ENCODE measurements at places on chromosomes 6 and 20.

DNA sequence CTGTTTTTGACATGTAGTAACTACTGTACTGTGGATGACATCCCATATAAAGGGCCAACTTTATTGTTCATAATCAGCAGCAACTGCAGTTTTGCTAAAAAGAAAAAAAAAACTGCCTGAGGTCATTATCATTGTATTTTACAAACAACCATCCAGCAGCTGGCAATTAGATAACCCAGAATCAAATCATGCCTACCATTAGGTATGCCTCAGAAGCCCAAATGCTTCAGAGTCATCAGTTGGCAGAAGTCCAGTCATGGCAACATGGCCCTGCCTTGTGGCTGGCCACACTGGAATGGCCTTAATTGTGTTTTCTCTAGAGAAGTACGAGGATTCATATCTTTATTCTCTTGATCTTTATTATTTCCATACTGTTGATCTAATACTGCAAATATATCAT is 462.4 kb upstream of the NRSN1 start:
- no peak for DNase-seq

DNA sequence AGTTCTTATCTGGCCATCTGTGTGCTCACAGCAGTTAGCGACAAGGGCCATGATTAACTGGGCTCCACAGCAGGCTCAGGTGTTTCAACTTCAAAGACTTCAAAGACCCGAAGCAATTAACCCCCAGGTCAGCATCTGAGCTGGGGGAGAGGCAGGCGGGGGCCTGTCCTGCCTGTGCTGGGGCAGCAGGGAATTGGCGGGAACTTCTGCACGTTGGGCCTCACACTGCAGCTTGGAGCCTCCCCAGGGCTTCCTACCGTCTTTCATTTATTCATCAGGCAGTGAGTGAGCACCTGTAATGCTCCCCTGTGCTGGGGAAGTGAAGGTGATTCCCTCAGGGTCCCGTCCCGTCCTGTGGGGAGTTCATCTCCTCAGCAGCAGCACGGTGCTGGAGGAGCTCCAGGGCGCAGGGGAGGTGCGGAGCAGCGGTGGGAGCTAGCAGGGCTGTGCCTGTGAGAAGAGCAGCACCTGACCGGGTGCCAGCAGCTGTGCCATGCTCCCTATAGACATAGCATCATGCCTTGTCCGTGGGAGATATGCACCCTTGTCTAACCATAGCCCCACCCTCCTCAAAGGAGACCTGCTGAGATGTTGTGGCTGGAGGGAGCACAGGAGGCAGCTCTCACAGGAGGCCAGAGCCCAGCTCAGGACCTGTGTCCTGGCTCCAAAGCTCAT is 51.8 kb upstream of the FRMD1 start:
- DNase-seq: no peak

GRCh38 chr6:6405031-6405430 is 84.6 kb upstream of the F13A1 start:
- DNase-seq: no peak

- DNase-seq: no peak
Measured at GRCh38 chr6:137531376-137532092, 37.3 kb upstream of the OLIG3 start.

DNA sequence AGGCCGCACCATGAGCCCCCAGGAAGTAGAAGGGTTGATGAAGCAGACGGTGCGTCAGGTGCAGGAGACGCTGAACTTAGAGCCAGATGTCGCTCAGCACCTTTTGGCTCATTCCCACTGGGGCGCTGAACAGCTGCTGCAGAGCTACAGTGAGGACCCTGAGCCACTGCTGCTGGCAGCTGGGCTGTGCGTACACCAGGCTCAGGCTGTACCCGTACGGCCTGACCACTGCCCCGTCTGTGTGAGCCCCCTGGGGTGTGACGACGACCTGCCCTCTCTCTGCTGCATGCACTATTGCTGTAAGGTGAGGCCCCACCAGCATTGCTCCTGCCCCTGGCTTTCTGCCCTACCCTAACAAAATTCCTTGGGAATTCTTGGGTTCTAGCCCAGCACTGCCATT is 13.1 kb downstream of the DNPH1 start:
- no peak for DNase-seq

GRCh38 chr6:26230351-26230750 is 134.6 kb upstream of the BTN3A2 start:
- DNase-seq: no peak

GRCh38 chr6:110873981-110874879 is at the start of gene AMD1:
TSS of gene AMD1 (plus strand) at chr6:110874785. CDS start at chr6:110875106, 321 bp downstream.
- peak; percentile 78 for DNase-seq

DNA sequence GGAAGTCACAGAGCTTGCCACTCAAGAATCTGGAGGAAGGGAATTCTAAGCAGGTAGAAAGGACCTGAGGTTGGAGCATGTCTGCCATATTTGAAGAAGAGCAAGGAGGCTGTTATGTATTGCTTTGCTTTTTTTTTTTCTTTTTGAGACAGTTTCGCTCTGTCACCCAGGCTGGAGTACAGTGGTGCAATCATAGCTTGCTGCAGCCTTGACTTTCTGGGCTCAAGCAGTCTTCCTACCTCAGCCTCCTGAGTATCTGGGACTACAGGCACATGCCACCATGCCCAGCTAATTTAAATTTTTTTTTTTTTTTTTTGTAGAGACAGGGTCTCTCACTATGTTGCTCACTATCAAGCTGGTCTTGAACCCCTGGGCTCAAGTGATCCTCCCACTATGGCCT is 40.8 kb downstream of the ORC3 start:
- no peak for DNase-seq

- no peak for DNase-seq
Measured at GRCh38 chr6:81561071-81561564, 191.4 kb downstream of the TENT5A start.

DNA sequence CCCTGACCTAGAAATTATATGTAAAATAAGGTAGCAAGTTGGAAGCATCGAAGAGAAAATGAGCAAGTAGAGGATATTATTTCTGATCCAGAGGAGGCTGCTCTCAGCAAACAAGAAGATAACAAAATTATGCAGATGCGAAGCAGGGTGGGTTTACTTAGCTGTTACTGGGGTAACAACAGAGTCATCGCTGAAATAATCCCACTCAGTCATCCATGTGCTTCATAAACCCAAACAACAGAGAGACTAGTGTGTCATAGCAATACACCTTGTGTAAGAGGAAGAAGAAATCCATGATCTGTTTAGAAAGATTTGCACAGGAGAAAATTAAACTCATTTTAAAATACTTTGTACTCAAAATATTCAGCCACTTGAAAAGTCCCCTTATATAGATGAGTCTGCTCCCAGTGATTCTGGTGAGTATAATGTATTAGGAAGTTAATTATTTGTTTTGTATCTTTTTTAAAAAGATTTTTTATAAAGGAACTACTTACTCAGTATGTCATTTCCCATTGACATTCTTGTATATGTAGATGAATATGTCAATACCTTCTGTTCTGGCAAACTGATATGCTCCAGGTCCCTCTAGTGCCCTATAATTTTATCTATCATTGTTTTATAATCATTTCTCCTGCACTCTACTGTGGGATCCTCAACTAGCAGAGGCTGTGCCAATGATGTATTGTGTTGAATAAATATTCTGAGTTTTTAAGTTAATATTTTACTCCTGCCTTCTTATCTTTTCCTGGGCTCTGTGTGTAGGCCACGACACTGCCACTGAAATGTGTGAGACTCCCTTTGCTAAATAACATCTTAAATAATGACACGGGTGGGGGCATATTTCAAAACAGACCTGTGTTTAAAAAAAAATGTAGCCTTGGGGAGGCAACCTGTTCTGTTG is 8.6 kb upstream of the HIVEP2 start:
- no peak for DNase-seq

DNA sequence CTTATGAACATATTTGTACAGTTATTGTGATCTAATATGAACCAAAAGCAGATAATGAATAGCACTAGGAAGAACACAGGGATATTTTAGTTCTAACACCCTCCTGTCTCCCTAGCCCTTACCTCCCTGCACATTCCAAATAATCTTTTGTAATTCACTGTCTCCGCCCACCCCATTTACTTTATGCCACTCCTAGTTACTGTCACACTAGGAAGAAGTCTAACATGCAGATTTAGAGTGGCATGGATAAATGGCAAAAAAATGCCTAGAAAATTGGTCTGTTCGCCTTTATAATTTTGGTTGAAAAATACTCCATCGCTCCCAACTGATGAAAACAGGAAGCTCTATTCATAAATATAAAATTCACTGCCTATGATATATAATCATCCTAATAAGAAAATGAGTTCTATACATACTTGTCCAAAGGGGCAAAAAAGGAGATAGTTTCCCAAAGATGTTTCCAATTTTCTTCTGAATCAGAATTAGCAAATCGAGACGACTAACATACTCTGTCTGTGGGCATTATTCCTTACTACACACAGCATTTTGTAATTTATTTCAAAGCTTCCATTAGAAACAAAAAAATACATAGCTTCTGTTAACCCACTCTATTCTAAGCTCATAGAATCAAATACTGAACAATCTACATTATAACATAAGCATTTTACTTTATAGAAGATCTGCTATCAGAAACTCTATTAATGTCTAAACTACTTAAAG is 1.3 kb upstream of the RUNX2 start:
- no peak for DNase-seq

- DNase-seq: no peak
Measured at GRCh38 chr6:150177952-150178520, 35.2 kb downstream of the PPP1R14C start.

- DNase-seq: no peak
Measured at GRCh38 chr6:137423451-137424168, 70.6 kb downstream of the OLIG3 start.

All from NCI-H2081 treated with DMSO at 0.1 percent for 48 hours (cell line).